ENCODE measurements at places on chromosomes 6 and 20.

DNA sequence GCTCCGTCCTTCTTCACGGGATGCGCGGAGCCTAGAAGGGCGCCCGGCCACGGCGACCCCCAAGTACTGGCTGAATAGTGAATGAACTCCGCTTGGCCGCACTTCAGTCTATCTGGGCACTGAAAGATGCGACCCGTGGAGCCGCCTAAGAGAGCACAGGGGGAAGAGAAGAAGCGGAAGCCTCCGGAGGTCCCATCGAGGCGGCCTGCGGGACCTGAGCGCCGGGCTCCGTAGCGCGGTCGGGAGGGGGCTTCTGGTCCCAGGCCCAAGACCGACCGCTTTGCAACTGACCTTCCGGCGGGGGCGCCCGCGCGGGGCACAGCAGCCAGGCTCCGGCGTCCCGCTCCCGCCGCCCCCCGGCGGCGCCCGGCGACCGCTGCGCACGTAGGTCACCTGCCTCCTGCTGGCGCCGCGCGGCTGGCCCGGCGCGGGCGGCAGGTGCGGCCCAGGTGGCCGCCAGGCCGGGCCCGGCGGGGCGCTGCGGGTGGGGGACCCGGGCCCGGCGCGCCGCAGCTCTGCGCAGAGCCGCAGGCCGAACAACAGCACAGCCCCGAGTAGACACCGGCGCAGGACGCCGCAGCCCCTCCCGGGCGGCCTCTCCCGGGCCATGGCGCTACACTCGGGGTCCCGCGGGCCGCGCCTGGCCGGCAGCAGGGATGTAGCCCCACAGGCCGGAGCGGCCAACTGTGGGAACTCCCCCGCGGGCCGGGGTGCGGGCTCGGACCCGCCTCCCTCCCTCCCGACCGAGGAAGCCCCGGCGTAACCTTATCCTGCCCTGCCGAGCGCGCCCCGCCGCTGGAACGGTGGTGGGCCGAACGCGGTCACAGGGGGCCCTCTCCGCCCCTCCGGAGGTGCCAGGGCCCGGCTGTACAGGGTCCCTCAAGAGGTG is at the start of gene METTL24:
METTL24 (minus strand) TSS at position 686 of the 889 bp plus-strand sequence; CDS start at position 609, 77 bp downstream.
- no peak for DNase-seq

DNA sequence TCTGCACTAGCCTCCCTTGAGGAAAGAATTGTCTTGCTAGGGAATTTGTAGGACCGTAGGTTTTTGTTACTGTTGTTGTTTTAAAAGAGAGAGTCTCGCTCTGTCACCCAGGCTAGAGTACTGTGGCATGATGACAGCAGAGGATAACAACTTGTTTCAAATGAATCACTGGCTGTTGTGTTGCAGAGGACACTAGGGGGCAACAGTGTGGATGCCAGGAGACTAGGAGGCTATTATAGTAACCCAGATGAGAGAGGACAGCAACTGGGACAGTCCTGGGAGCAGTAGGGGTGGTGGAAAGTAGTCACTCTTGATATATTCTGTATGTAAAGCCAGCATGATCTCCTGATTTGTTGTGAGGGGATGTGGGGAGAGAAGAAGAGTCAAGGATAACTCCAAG is 41.8 kb upstream of the LAMA4 start:
- no peak for DNase-seq

GRCh38 chr6:10175362-10175761 is 239.5 kb downstream of the TFAP2A start:
- DNase-seq, result no peak

- no peak for DNase-seq
Measured at GRCh38 chr6:74091794-74092157, 395.8 kb downstream of the CD109 start.

GRCh38 chr6:140276133-140276532 is 901.7 kb upstream of the CITED2 start:
- DNase-seq, result no peak

- no peak for DNase-seq
Measured at GRCh38 chr6:14727494-14728395, 518.1 kb upstream of the JARID2 start.

DNA sequence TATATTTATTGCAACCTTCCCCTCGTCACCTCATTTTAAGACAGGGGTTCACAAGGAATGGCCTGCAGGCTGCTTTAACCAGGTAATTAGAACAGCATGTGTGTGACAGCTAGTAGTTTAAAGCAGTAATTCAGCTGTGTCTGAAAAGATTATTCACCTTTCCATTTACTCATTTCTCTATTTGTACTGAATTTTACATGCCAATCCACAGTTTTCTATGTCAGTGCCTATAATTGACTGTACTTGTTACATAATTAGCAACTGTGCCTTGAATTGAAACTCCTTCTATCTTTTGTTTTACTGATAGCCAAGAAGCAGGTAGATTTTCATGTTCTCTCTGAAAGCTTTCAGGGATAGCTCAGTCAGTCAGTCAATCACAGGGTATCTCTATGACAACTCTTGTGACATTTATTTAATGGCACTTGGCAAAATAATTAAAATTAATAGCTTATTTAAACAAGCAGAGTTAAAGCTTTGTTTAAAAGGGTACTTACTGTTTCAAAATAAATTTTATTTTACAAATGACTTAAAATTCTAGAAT is 214.0 kb downstream of the ZFAND3 start:
- no peak for DNase-seq

GRCh38 chr6:81865712-81866111 is 113.2 kb upstream of the TENT5A start:
- peak; percentile 59 for DNase-seq

GRCh38 chr6:115766745-115767462 is 293.8 kb downstream of the FRK start:
- DNase-seq, result no peak

GRCh38 chr6:93327857-93328256 is 91.5 kb downstream of the EPHA7 start:
- DNase-seq, result no peak

DNA sequence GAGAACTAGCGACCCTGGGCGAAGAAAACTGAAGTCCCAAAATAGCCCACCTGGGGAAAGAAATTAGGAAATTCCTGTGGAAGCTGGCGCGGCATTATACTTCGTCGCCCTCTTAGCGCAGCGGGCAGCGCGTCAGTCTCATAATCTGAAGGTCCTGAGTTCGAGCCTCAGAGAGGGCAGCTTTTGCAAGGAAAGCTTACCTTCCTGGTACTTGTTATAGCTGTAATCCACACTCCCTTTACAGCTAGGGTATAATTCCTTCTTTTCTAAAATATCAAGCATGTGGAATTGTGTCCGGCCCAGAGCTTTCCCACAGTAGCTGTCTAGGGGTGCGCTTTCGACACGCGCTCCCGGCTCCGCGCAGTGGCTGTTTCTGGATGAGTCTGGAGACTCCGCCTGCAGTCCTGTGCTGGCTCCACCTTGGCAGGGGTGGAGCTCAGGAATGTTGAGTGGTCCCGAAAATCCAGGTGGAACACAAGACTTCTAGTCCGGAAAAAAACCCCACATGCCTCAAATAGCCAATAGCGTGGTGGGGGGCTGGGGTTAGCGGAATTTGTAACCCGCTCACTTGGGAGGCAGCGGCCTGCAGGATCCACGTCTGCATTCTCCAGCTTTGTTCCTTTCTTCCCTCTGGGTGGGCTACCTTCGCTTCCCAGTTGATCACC is 83.7 kb upstream of the ZNF322 start:
- peak; percentile 23 for DNase-seq

Measured in fibroblast of skin of left quadriceps (primary cell).